ENCODE measurements at places on chromosomes 7 and 10.

- H3K36me3 ChIP-seq, result peaks cover 3% of the 10 kb centered on the region
- H3K4me3 ChIP-seq, result no peak overlapping the region
- no peaks in the 10 kb centered on the region for H3K27me3 ChIP-seq
- H3K4me1 ChIP-seq, result no peaks in the 10 kb centered on the region
These were observed 112.7 kb downstream of the FGFR2 start for GRCh38 chr10:121485436-121486139.

DNA sequence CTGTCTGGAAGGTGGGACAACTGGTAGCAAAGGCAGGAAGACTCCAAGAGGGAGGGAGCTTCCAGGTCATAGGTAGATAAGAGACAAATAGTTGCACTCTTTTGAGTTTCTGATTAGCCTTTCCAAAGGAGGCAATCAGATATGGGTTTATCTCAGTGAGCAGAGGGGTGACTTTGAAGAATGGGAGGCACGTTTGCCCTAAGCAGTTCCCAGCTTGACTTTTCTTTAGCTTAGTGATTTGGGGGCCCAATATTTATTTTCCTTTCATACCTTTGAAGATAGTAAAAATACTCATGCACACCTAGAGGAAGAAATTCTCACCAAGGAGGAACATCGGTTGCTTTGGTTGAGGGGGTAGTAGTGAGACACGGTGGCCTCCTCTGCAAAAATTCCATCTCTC lies 212.1 kb upstream of the SVIL start:
- H3K27ac ChIP-seq, result no peak overlapping the region
- H3K4me1 ChIP-seq, result no peaks in the 10 kb centered on the region
- no peak for DNase-seq
- H3K4me3 ChIP-seq, result no peak overlapping the region
- no peaks in the 10 kb centered on the region for H3K36me3 ChIP-seq
- no peaks in the 10 kb centered on the region for H3K27me3 ChIP-seq

GRCh38 chr7:131285556-131285955 lies 42.1 kb upstream of the MKLN1 start:
- no peaks in the 10 kb centered on the region for H3K4me1 ChIP-seq
- no peak overlapping the region for H3K4me3 ChIP-seq
- H3K27ac ChIP-seq, result no peak overlapping the region
- no peaks in the 10 kb centered on the region for H3K27me3 ChIP-seq
- DNase-seq, result no peak

GRCh38 chr7:10429511-10429910 lies 544.2 kb upstream of the PHF14 start:
- no peak overlapping the region for H3K4me3 ChIP-seq
- no peaks in the 10 kb centered on the region for H3K36me3 ChIP-seq
- peak overlapping the region; percentile 27 for H3K27ac ChIP-seq
- no peaks in the 10 kb centered on the region for H3K27me3 ChIP-seq
- DNase-seq, result peak; percentile 11
- no peaks in the 10 kb centered on the region for H3K4me1 ChIP-seq

GRCh38 chr7:64881461-64882287 lies 21.4 kb upstream of the ZNF273 start:
- no peaks in the 10 kb centered on the region for H3K36me3 ChIP-seq
- no peak for DNase-seq
- H3K4me1 ChIP-seq, result peaks cover 6% of the 10 kb centered on the region
- no peak overlapping the region for H3K27ac ChIP-seq

GRCh38 chr10:79434223-79434687 lies 11.2 kb downstream of the ZCCHC24 start:
- H3K36me3 ChIP-seq, result no peaks in the 10 kb centered on the region
- no peak overlapping the region for H3K4me3 ChIP-seq
- H3K4me1 ChIP-seq, result no peaks in the 10 kb centered on the region
- DNase-seq, result no peak

DNA sequence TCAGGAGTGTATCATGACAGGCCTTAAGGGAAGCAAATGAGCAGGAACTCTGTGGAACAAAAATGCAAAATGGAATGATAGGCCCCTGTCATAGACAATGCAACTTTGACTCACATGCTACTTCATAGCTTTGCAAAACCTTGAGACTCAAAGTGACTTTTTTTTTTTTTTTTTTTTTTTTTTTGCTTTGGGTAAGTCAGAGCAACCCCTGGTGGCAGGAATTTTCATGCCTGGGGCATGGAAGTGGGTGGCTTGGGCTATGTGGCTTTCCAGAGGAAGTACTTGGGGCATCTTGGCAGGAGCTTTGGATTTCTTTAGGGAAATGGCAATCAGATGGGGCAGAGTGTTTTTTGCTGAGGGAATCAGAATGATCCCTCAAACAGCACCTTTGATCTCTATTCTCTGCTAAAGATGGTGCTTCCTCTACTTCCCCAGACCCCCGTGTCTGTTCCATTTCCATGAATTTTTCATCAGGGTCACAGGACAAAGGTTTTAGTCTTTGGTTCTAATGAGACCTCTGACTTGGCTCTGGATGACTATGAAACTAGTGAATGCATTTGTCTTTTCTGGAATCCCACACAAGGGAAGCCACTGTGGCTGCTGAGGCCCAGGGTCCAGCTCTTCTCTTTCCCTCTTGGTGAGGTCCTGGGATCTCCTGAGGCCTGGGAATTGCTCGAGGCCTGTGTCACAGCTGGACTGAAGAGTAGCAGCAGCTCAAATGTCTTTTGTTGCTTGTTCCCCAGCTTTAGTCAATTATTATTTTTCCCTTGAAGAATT lies 62.8 kb downstream of the TACC2 start:
- no peak overlapping the region for H3K4me3 ChIP-seq
- peak; percentile 23 for DNase-seq
- H3K27ac ChIP-seq, result no peak overlapping the region
- no peaks in the 10 kb centered on the region for H3K36me3 ChIP-seq
- H3K27me3 ChIP-seq, result no peaks in the 10 kb centered on the region

DNA sequence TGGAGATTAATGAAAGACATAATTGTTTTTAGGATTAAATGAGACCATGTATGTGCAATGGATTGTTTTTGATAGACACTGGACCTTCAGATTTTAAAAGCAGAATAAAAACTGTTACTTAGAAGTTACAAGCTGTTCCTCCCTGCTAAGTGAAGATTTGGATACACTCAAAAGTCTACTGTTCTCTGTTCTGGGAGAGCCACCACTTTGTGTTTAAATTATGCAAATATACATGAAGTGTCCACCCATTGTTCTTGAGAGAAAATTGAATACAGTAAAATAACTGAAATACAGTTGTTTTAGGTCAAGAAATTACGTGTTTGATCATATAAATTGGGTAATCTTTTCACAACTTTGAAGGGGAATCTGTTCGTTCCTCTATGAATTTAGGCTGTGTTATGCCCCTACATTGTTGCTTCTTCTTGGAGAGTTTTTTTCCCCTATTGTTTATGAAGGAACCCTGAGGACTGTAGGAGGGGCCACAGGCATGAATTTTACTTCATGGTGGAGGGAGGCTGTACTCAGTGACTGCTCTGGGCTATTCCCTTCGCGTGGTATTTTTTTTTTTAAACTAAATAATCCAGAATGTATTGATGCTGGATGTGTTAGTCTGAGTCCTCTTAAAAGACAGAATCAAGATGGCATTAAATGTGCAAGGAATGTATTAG lies 18.6 kb upstream of the VCL start:
- H3K27ac ChIP-seq, result no peak overlapping the region
- H3K4me1 ChIP-seq, result peaks cover 10% of the 10 kb centered on the region
- no peak overlapping the region for H3K4me3 ChIP-seq
- no peak for DNase-seq
- H3K36me3 ChIP-seq, result no peaks in the 10 kb centered on the region

GRCh38 chr10:71588685-71589084 lies 130.9 kb downstream of the C10orf105 start:
- no peaks in the 10 kb centered on the region for H3K36me3 ChIP-seq
- no peaks in the 10 kb centered on the region for H3K27me3 ChIP-seq
- no peak overlapping the region for H3K27ac ChIP-seq
- DNase-seq, result no peak

DNA sequence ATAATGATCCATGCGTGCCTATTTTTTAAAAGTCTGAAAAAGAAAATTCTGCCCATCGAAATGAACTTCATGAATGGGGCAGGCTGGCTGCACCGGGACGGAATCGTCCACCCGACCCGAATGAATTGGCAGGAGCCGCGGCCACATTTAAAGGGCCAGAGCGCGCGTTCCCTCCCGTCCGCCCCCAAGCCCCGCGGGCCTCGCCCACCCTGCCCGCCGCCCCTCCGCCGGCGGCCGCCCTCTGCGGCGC lies 319 bp upstream of the GATA3 start:
- H3K27me3 ChIP-seq, result peaks cover 58% of the 10 kb centered on the region
- peaks cover 9% of the 10 kb centered on the region for H3K4me1 ChIP-seq
- peak overlapping the region; percentile 51 for H3K4me3 ChIP-seq
- H3K36me3 ChIP-seq, result no peaks in the 10 kb centered on the region
